Activated T-helper 9 cell treated with anti-CD3 and anti-CD28 coated beads, Interleukin-2, amount 50 U/mL, for 16 hours (primary cell): ENCODE measurements at places on chromosomes 13 and 19.
A peak's percentile ranks its signal among the peaks of the same experiment; 100 is the strongest.

- no peak for DNase-seq
Observed at GRCh38 chr19:27751044-27751391, 1461.9 kb downstream of the UQCRFS1 start.

- DNase-seq = no peak
Observed at GRCh38 chr19:32178956-32179355, 166.5 kb upstream of the ZNF507 start.

- no peak for DNase-seq
Observed at GRCh38 chr19:51568456-51568855, 2.6 kb upstream of the ZNF175 start.

DNA sequence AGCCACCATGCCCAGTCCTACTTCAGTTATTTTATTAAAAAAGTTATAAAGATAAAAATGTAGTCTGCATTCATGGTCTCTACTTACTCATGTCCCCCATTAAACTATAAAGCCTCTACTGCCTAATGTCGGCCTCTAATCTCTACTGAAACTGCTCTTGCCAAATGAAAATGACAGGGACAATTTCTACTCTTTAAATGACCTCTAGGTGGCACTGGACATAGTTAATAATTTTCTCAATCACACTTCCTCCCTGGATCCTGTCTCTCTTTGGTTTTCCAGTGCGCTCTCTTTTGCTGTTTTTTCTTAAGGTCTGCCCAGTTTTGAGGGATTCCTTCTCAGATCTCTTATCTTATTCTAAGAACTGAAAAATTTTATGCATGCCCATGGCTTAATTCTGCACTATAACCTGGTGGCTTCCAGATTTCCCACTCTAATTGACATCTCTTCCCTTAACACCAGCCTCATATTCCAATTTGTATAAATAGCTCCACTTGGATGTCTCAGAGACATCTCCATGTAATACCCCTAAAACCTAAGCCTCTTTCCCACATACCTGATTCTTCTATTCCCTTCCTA, 54.3 kb downstream of the MTMR6 start:
- no peak for DNase-seq

DNA sequence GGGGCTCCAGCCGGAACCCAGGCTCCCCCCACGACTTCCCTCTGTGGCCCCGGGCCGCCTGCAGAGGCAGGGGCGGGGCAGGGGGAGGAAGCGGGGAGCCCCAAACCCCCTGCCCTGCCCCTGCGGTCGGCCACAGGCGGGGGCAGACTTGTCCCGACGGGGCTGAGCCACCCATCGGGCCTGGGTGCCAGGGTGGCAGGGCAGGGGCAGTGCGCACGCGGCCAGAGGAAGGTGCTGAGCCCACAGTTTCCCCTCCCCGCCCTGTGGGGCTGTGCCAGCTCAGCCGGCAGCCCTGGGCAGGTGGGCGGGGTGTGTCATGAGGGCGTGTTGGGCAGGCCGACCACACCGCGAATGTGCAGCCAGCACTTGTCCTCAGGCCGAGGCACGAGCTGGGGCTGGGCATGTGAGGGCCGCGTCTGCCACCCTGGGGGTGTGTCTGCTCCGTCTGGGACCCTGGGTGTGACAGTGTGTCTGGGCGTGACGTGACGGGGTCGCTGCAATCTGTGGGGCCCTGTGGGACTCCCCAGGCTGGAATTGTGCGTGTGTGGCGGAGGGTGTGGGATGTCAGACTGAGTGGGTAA, 17.7 kb downstream of the CCDC97 start:
- DNase-seq = peak; percentile 82

DNA sequence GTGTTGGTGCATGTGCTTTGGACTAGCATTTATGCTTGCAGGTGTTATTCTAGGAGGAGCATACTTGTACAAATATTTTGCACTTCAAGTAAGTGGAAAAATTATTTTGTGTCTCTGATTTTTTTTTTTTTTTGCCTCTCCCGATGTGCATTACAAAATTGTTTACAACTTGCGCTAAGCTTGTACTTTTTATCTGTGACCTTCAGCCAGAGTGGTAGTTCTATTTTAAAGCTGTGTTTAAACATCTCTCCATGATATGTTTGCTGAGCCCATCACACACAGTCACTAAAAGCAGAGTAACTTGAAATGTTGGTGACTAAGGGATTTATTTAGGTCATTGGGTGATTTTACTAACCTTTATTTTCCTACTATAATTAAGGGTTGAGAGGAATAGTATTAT, 20.8 kb downstream of the ITM2B start:
- no peak for DNase-seq

GRCh38 chr13:66489586-66489985, 740.5 kb downstream of the PCDH9 start:
- no peak for DNase-seq

DNA sequence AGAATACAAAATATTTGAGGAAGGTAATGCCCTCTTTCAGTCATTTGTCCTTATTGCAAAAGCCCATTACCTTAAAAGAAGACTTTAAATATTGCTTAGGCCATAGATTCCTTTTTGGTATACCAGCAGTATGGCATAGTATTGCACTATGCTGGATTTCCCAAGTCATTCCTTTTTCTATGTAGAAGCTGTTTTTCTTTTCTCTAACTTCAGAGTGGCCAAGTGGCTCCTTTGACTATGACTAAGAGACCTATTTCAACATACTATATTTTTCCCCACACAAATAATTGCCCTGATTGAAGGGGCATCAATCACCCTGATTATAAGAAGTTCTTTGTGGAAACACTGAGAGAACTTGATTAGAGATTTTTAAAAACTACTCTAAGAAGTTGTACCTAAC, 68.6 kb downstream of the UFM1 start:
- DNase-seq = no peak

- DNase-seq = no peak
Observed at GRCh38 chr19:19434483-19435045, 29.1 kb downstream of the GATAD2A start.

- peak; percentile 66 for DNase-seq
Observed at GRCh38 chr19:45693106-45693788, 781 bp downstream of the QPCTL start.

GRCh38 chr19:54707962-54708361, 16.3 kb upstream of the KIR3DL3 start:
- no peak for DNase-seq

- no peak for DNase-seq
Observed at GRCh38 chr13:77333594-77333993, 6.7 kb upstream of the MYCBP2 start.

DNA sequence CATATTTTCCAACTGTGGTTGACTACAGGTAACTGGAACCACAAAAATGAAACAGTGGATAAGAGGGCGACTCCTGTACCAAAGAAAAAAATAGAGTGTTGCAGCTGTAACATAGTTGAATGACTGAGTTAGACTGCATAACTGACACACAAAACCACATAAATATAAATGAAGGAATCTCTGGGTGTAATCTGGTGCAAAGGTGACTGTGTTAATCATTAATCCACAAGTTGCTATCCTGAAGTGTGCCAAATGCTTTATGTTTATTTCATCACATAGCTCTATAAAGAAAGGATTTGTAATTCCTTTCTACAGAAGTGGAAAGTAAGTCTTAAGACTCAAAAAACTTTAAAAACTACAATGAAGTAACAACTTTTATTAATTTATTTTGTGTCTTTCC, 6.0 kb upstream of the GJB2 start:
- no peak for DNase-seq

GRCh38 chr13:26680123-26680450, 80.5 kb downstream of the GPR12 start:
- DNase-seq = no peak

DNA sequence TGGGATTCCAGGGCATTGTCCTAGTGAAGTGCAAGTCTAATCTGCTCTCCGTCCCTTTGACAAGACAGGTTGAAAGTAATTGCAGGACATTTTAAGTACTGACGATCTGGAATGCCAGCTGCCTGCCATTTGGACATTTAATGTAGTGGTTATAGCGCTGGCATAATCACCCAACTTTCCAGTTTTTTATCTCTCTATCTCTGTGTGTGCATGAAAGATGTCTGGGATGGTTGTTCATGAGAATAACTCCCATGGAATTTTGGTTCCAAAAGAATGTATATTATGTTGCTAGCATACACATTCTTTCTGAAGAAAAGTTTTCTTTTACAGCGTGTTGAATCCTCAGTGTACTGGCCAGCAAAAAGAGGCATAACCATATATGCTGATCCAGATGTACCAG, 53.6 kb downstream of the TDRD12 start:
- DNase-seq = no peak

- DNase-seq = no peak
Observed at GRCh38 chr13:39870197-39870747, 214.8 kb downstream of the COG6 start.

DNA sequence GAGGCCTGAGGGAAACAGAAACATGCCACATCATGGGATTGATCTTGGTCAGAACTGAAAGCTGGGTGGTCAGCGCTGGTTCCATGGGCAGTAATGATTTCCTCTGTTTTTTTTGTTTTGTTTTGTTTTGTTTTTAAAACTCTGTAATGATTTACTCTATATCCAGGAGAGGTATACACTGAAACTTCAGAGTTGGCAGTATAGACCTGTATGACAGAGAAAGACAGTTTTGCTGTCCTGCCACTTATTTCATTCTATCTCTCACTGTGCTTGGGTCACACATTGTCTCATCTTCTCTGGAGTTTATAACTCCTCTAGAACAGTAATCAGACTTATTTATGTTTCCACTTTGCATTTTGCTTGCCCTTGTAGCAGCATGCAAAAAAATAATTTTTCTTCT, 105.1 kb upstream of the SLITRK1 start:
- DNase-seq = no peak

DNA sequence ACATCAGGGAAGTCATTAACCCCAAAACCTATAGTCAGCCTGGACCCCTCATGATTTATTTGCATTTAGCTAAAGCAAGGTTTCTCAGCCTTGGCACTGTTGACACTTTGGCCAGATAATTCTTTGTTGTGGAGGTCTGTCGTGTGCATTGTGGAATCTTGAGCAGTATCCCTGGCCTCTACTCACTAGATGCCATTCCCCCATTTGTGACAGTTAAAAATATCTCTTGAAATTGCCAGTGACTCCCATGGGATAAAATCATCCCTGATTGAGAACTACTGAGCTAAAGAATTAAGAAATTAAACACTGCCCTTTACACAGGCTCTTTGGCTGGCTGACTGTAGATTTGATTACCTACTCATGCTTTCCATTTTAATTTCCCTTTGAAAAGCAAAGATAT, 102.7 kb downstream of the LMO7 start:
- DNase-seq = no peak

- no peak for DNase-seq
Observed at GRCh38 chr13:109146912-109147647, 517.7 kb downstream of the MYO16 start.

DNA sequence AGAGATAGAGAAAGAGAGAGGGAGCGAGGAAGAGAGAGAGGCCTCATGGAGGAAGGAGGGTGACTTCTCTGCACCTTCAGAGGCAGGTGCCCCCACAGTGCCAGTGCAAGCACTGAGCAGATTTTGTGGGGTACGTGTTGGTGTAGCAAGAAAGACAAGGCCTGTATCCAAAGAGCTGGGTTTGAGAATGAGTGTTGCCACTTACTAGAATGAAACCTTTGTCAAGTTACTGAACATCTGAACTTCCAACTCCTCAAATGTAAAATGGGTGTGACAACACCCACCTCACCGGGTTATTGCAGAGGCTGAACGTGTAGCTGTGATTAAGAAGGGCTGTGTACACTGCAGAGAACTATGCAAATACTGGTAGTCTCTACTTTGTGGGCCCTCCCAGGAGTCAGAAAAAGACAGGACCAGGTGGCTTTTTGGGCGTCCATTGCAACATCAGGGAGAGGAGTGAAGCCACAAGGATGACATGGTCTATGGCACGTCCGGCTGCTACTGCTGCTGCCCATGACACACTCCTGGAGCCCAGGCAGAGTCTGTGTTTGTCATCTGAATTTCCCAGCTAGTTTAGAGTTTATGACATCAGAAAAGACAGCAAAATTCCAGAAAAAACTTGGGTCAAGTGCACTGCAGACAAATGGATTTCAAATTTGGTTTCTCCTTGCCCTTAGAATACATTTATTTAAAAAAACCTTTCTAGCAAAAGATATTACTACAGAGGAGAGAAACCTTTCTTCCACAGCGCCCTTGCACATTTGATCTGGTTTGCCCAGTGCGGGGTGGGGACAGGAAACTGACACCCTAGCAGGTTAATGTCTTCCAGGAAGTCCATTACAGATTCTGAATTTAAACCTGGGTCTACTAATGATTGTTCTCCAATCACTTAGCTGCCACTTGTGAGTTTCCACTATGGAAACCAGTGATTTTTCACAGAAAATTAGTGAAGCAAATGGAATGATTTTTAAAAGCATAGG, 54.0 kb upstream of the ATP12A start:
- DNase-seq = no peak

DNA sequence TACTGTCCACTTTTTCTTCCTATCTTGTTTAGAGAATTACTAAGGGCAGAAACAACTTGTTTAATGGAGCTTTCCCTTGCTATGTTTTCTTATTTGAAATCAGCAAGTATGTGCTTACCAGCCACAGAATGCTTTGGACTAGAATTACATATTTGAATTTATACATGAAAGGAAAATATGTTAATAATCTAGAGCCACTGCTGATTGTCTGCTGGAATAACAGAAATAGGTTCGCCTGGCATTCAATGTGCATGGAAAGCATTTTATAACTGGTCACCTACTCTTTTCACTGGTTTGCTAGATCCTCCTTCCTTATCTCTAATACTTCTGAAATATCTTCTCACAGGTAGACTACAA, 8.0 kb downstream of the EFNB2 start:
- no peak for DNase-seq

DNA sequence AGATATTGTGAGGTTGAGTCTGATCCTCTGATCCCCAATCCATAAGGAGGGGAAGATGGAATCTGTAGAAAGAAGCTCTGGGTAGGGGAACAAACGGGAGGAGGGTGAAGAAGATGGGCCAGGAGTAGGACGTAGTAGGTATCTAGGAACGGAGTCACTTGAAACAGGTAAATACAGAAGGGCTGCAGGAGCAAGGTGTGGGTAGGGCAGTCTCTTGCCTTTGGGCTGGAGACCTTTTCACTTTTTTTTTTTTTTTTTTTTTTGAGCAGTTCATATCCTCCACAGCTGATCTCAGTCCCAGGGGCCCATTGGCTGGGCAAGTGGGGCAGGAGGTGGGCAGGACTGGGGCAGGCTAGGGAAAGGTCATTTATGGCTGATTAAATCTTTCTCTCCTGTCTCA, 1.5 kb downstream of the BCKDHA start:
- no peak for DNase-seq

GRCh38 chr13:53020764-53021335, 7.8 kb upstream of the OLFM4 start:
- DNase-seq = no peak

DNA sequence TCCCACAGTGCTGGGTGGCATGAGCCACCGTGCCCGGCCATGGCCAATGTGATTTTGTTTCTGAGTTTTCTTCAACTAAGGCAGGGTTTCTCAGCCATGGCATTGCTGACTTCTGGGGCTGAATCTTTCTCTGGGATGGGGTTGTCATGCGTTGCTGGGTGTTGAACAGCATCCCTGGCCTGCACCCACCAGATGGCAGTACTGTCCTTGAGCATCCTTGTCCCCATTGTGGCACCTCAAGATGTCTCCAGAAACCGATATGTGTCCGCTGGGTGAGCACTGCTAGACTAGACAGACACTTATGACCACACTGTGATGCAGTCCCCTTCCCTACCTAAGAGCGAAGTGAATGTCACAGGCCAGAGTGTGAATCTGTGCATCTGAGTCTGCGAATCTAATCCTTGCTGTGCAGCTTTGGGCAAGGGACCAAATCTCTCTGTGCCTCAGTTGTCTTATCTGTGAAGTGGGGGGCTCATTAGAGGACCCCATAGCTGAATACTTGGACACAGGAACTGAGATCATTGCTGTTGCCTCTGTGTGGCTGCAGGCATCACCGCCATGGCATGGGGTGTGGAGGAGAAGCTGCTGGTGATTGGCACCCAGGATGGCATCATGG, 50.3 kb upstream of the SIN3B start:
- DNase-seq = no peak

- no peak for DNase-seq
Observed at GRCh38 chr19:10601999-10602329, 14.9 kb upstream of the AP1M2 start.
